ENCODE measurements at places on chromosomes 2 and 18. TPM values are rescaled to one million over a fixed set of nuclear protein-coding genes. Genes with fewer than 3 reads are reported as not detected.

GRCh38 chr2:119723784-119724467, 35.8 kb upstream of the PTPN4 start:
- DNase-seq, result no peak

DNA sequence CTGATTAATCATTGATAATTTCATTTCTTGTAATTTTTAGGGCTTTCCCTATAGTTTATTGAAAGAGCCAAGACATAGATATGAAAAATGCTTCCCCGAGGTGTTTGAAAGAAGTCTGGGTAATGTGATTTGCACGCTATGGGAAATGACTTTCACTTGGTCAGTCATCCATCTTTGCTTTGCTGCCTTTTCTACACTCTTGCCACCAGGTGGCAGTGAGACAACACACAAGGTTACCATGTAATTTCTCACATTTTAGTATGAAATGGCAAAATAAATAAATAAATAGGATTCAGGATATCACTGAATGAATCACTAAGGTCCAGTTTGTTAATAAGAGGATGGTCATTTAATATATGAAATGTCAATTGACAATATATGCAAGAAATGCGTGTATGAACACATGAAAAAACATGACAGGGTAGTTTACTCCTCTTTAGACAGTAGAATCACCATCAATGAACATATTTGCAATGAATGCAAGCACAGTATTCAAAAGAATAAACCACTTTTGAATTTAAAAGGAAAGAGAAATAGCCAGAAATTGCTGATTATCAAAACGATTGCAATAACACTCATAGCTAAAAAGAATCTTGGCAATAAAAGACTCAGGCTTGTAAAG, 52.2 kb upstream of the KCNH7 start:
- DNase-seq, result no peak

- no peak for DNase-seq
Measured at GRCh38 chr18:29594493-29594892, 1417.6 kb upstream of the CDH2 start.

Gene LDLRAD4
- 112 TPM for total RNA-seq
